GM23248 (cell line): ENCODE measurements at places on chromosomes 7 and 10. TPM values are rescaled to one million over a fixed set of nuclear protein-coding genes. Genes with fewer than 3 reads are reported as not detected.

The CUL2 gene
- polyA plus RNA-seq, result 50.5 and 52.1 TPM in 2 replicates

The LRRC18 gene
- not detected in 2 replicates for polyA plus RNA-seq

The PUS7 gene
- 13.6 and 16.0 TPM in 2 replicates for polyA plus RNA-seq

The FGFR2 gene
- 0.09 and 0.15 TPM in 2 replicates for polyA plus RNA-seq

The OR2A1 gene
- polyA plus RNA-seq, result 0.10 and 0.15 TPM in 2 replicates

The PRLHR gene
- polyA plus RNA-seq, result not detected in 2 replicates

GRCh38 chr7:36015733-36016132 is 137.3 kb upstream of the EEPD1 start:
- DNase-seq, result peak; percentile 70
- H3K4me1 ChIP-seq, result peaks cover 8% of the 10 kb centered on the region
- no peak overlapping the region for H3K4me3 ChIP-seq
- no peaks in the 10 kb centered on the region for H3K36me3 ChIP-seq
- H3K27me3 ChIP-seq, result no peaks in the 10 kb centered on the region

DNA sequence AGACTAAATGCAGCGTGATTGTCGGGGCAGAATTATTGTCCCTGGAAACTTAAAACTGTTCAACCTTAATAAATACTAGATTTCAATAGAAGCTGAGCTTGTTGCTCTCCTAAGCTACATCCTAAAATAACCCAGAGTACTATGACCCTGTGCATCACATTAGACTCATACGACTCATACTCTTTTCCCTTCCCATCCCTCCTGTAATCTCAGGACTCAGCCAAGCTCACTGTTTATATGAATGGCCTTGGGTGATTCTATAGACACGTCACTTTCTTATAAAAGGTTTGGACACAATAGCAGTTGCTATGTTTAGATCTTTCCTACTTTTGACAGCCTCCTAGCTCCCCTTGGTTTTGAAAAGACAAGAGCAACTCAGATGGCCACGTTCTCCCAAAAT is 17.2 kb downstream of the TCF7L2 start:
- no peaks in the 10 kb centered on the region for H3K27me3 ChIP-seq
- peaks cover 6% of the 10 kb centered on the region; the same call in 1 of the 2 replicates for H3K36me3 ChIP-seq
- no peak overlapping the region for H3K4me3 ChIP-seq
- H3K4me1 ChIP-seq, result peaks cover 41% of the 10 kb centered on the region
- peak overlapping the region; percentile 69 for H3K27ac ChIP-seq

DNA sequence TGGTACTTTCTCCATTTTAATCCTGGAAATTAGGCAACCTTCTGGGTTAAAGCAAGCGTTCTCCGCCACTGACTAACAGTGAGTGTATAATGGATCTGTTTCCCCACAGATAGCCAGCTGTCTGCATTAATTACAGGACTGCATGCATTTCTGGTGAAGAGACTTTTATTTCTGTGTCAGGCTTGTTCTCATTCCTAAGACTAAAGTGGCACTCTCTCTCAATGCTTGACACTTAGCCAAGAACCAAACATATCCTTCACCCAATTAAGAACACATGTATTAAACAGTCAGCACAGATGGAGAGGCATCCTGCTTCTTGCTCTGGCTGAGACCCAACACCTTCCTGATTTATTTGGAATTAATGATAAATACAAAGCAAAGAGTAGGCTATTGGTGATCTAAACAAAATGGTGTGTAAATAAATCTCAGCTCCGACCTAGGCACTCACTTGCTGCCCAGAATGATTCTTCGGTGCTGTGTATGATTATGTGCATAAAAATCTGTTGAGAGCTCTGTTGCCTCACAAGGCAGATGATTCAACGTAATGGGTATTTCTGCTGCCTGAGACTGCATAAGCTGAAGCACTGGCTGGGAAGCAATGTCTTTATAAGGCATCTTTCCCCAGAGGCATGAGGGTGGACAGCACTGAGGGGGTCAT is 16.8 kb downstream of the CALU start:
- peak overlapping the region; percentile 87 for H3K27ac ChIP-seq
- peak; percentile 98 for DNase-seq
- peaks cover 80% of the 10 kb centered on the region for H3K36me3 ChIP-seq
- H3K4me1 ChIP-seq, result peaks cover 66% of the 10 kb centered on the region
- H3K4me3 ChIP-seq, result peak overlapping the region; percentile 53

GRCh38 chr7:1890289-1891235 is 220.5 kb downstream of the ELFN1 start:
- no peak overlapping the region for H3K27ac ChIP-seq
- DNase-seq, result no peak
- peaks cover 8% of the 10 kb centered on the region; the same call in 1 of the 2 replicates for H3K4me1 ChIP-seq
- no peaks in the 10 kb centered on the region for H3K27me3 ChIP-seq

DNA sequence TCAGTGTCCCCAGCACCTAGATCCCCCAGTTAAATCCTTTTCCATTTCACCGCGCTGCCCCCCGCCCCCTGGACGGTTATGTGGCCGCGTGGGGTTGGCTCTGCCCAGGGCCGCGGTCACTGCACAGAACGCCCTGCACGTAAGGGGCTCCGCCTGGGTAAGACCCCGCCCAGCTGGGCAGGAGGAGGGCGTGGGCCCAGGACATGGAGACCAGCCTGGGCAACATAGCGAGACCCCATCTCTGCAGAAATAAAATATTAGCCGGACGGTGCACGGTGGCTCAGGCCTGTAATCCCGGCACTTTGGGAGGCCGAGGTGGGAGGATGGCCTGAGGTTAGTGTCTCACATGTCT is 650 bp upstream of the ZFAND2A start:
- H3K27me3 ChIP-seq, result no peaks in the 10 kb centered on the region
- H3K36me3 ChIP-seq, result peaks cover 11% of the 10 kb centered on the region
- peak; percentile 64 for DNase-seq
- H3K4me3 ChIP-seq, result peak overlapping the region; percentile 100
- peaks cover 19% of the 10 kb centered on the region for H3K4me1 ChIP-seq

GRCh38 chr10:109974504-109975191 is 33.1 kb upstream of the ADD3 start:
- H3K4me1 ChIP-seq, result peaks cover 44% of the 10 kb centered on the region
- H3K27ac ChIP-seq, result no peak overlapping the region
- DNase-seq, result peak; percentile 53
- H3K27me3 ChIP-seq, result no peaks in the 10 kb centered on the region

DNA sequence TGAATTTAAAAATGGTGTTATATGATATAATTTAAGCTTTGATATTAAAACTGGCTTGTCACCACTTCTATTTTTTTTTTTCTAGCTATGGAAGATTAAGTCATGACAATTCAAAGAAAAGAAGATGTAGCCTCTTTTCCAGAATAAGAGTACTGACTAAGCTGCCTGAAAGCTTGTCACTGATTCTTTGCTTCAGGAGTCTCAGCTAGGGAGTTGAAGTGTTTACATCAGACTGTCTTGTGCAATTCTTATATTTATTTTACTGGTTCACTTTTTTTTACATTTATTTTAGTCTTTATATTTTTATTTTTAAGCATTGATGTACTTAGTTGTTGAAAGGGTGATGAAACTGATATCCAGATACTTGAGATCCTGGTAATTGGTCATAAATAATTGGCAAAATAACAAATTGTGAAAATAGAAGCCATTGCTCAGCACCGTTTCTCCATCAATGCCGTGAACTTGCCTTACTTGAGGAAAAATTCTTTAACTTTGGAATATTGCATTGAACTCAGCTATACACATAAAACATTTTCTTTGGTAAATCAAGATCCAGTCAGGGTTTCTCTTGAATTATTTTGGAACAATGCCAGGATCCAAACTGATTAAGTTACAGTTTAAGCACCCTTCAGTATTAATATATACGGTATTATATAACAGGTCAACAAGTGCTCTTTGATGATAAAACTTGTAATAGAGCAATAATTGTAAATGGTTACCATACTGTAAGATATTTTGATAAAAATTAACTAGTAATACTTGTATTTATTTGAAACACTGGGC is 156.4 kb downstream of the PHTF2 start:
- no peaks in the 10 kb centered on the region for H3K36me3 ChIP-seq
- no peaks in the 10 kb centered on the region for H3K27me3 ChIP-seq
- no peak overlapping the region for H3K4me3 ChIP-seq
- H3K27ac ChIP-seq, result no peak overlapping the region

GRCh38 chr10:119443441-119443840 is 99.1 kb downstream of the RGS10 start:
- no peak for DNase-seq
- H3K4me1 ChIP-seq, result peaks cover 11% of the 10 kb centered on the region
- no peak overlapping the region for H3K4me3 ChIP-seq
- no peaks in the 10 kb centered on the region for H3K27me3 ChIP-seq

DNA sequence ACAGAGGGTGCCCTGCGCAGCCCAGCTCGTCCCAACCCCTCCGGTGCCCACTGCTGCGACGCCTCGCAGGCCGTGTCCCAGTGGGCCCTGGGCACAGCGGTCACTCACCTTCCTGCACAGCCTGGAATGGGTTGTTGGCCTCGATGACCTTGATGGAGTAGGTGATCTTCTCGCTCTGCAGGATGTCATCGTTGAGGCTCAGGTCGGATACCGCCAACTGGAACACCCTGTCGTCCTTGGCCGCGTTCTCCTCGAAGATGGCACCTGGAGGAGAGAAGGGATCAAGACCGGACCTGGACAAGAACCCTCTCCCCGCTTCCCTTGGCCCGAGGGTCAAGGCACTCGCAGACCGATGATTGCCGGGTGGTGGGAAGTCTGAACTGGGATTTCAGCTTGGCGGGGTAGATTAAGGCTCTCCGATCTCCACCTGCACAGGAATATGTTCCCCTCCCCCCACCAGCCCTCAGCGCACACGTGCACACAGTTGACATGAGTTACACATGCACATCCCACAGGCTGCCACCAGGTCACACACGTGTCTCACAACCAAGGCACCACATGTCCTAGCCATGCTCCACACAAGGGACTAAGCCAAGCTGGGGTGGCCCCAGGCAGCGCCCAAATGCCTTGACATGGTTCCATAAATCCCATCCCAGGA is 2.6 kb downstream of the GRID1 start:
- no peaks in the 10 kb centered on the region for H3K36me3 ChIP-seq
- peaks cover 40% of the 10 kb centered on the region for H3K27me3 ChIP-seq
- no peaks in the 10 kb centered on the region for H3K4me1 ChIP-seq
- no peak overlapping the region for H3K27ac ChIP-seq
- no peak for DNase-seq
- H3K4me3 ChIP-seq, result no peak overlapping the region

- H3K4me1 ChIP-seq, result no peaks in the 10 kb centered on the region
- no peaks in the 10 kb centered on the region for H3K36me3 ChIP-seq
- no peaks in the 10 kb centered on the region for H3K27me3 ChIP-seq
Observed at GRCh38 chr10:113177156-113177935, 227.3 kb downstream of the TCF7L2 start.

GRCh38 chr7:47520406-47520805 is 61.5 kb downstream of the TNS3 start:
- peak overlapping the region; percentile 10; the same call in 1 of the 2 replicates for H3K4me3 ChIP-seq
- no peaks in the 10 kb centered on the region for H3K36me3 ChIP-seq
- peak overlapping the region; percentile 83 for H3K27ac ChIP-seq
